Suppressor macrophage treated with lipopolysaccharide for 1 hour (primary cell): ENCODE measurements at places on chromosomes 3 and 15.
A peak's percentile ranks its signal among the peaks of the same experiment; 100 is the strongest.

DNA sequence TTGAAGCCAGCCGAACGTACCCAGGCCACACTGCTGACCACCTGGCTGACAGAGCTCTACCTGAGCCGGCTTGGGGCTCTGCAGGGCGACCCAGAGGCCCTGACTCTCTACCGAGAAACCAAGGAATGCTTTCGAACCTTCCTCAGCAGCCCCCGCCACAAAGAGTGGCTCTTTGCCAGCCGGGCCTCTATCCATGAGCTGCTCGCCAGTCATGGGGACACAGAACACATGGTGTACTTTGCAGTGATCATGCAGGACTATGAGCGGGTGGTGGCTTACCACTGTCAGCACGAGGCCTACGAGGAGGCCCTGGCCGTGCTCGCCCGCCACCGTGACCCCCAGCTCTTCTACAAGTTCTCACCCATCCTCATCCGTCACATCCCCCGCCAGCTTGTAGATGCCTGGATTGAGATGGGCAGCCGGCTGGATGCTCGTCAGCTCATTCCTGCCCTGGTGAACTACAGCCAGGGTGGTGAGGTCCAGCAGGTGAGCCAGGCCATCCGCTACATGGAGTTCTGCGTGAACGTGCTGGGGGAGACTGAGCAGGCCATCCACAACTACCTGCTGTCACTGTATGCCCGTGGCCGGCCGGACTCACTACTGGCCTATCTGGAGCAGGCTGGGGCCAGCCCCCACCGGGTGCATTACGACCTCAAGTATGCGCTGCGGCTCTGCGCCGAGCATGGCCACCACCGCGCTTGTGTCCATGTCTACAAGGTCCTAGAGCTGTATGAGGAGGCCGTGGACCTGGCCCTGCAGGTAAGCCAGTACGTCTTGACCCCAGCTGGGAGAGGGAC, 6.2 kb downstream of the VPS18 start:
- DNase-seq = no peak

GRCh38 chr15:31034152-31034551, 42.7 kb upstream of the MTMR10 start:
- DNase-seq = no peak

DNA sequence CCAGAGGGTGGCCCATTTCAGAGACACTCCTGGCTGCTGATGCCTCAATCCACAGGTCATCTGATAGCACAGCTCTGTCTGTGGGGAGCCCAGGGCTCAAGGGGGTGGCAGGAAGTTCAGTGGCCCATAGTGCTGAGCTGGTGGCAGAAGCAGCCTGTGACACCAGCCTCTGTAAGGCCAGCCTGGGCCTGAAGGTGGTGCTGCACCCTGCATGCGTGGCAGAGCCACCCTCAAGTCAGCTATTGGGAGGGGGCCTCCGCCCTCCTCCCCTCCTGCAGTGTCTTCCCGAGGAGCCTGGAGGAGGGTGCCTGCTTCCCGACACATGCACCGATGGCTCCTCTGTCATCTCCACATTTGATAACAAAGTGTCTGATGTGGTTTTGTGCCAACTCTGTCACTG, 3.0 kb downstream of the PLA1A start:
- DNase-seq = peak; percentile 53

DNA sequence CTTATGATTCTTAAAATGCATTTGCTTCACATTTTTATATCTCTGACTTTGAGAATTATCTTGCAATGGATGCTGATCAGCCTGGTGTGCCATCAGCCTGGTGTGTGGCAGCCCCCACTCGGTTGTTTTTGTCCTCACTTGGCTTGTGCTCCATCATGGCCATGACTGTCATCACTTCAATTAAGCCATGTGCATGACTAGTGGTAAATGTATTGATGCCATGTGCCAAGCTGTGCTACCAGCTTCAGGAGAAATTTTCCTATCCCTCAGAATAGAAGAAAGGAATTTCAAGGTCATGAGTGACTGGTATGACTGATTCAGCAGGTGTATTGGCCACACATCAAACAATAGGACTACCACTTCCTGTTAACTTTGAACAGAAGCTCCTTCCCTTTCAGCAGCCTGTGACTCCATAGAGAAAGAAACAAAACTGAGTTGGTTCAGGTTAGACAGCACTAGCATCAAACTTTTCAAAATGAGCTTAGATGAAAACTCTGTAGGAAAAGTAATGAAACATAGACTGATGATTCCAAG, 251.7 kb downstream of the GRM7 start:
- no peak for DNase-seq

GRCh38 chr15:80264031-80264430, 12.0 kb upstream of the CTXND1 start:
- DNase-seq = no peak
